ENCODE measurements at places on chromosomes 3 and 15.

DNA sequence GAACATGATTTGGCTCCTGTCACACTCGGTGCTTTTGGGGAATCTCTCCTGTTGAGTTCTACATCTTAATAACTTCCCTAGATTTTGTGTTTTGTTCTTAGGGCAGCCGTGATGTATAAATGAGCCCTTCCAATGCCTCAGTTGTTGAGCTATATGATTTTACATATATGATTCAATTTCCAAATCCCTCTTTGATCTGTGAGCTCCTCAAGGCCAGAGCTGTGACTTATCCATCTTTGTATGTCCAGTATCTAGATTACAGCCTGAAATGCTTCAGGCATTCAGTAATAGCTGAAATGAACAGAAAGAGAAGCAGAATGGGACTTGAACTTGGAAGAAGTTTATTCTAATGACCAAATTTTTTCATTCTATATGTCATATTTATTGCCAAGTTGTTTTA lies 26.6 kb downstream of the CGGBP1 start:
- no peak for DNase-seq

DNA sequence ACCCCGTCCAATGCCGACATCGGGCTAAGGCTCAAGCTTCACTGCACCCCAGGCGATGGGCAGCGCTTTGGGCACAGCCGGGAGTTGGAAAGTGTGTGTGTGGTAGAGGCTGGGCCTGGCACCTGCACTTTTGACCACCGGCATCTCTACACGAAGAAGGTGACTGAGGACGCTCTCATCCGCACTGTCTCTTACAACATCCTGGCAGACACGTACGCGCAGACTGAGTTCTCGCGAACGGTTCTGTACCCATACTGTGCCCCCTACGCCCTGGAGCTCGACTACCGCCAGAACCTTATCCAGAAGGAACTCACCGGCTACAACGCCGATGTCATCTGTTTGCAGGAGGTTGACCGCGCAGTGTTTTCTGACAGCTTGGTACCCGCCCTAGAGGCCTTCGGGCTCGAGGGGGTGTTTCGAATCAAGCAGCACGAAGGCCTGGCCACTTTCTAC lies 1.0 kb downstream of the PDE12 start:
- peak; percentile 65 for DNase-seq

DNA sequence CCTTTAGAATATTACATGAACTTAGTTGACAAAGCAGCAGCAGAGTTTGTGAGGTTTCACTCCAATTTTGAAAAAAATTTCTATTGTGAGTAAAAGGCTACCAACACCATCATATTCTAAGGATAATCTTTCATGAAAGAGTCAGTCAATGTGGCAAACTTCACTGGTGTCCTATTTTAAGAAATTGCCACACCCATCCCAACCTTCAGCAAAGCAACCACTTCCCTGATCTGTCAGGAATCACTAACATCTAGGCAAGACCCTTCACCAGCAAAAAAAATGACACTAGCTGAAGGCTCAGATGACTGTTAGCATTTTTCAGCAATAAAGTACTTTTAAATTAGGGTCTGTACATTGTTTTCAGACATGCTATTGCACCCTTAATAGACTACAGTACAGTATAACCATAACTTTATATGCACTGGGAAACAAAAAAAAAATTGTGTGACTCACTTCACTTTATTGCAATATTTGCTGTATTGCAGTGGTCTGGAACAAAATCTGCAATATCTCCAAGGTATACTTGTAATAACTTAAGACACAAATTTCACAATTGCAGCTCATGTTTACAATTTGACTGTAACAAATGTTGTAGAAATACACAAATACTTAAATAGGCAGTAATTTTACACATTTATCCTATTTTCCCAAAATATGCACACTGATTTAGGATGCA lies 38.9 kb upstream of the ALCAM start:
- no peak for DNase-seq

- DNase-seq = peak; percentile 65
Measured at GRCh38 chr3:107523539-107524325, 970 bp downstream of the BBX start.

DNA sequence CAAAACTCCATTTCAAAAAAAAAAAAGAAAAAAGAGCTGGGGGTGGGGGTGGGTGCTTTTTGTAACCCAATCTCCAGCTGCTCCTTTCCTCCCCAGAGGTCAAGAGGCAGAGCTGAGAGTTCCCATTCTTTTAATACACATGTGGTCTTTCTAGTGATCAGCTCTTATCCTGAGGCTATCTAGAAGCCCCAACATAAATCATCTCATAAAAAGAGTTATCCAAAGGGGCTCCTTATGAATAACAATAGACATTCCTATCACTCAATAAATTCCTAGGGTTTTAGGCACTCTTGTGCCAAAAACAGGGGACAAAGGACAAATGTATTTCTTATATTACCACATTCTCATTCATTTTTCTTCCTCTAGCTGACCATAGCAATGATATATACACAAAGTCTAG lies 25.1 kb upstream of the GAP43 start:
- DNase-seq = no peak

DNA sequence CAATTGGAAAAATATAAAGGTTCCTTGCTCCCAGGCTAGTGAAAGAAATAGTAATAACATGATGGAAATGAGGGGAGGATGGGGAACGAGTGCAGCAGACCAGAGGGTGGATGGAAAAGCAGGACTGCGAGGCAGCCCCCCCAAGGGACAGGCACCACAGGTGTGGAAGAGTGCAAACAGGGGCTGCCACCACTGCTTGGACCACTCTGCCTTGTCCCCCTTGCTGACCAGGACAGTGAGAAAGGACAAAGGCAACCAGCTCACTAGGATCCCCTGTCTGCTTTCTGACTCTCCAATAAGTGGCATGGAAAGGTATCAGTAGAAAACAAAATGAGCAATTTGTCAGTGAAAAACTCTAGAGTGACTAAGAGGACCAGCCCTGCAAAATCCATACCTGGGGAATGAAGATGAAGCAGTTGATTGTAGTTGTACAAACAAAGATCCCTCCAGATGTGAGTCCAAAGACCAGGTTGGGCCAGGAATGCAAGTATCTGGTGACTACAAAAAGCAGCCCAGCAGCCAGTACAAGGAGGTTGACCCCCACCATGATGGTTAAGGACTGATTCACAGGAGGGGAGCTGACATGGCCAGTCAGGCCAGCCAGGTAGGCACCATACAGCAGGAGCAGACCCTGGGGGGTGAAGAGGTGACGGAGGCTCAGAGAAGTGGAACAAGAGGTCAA lies 86.6 kb upstream of the GSK3B start:
- DNase-seq = no peak

DNA sequence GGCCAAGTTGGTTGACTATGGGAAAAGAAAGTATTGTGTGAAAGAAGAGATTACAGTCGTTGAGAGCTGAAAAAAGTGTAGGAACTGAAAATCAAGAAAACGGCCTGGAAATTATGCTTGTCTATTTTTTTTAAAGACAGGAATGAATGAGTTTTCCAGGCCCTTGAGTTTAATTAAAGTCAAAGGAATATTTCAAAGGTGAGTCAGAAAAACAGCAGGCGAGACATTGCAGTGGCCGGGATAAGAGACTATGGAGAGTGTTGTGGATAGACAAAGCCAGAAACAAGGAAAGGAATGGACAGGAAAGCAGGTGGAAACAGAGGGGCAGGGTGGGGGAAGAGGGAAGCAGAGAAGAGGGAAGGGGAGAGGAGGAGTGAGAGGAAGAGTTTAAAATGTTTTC lies 275.1 kb upstream of the LRTM1 start:
- DNase-seq = no peak

- DNase-seq = no peak
Measured at GRCh38 chr3:65070968-65071367, 383.2 kb upstream of the ADAMTS9 start.

- no peak for DNase-seq
Measured at GRCh38 chr3:13584427-13584891, 35.5 kb downstream of the FBLN2 start.

- no peak for DNase-seq
Measured at GRCh38 chr3:1318296-1319005, 225.6 kb downstream of the CNTN6 start.

GRCh38 chr15:80820092-80820491 lies 40.9 kb downstream of the CEMIP start:
- no peak for DNase-seq

GRCh38 chr3:171970301-171970788 lies 69.0 kb upstream of the FNDC3B start:
- DNase-seq = no peak

DNA sequence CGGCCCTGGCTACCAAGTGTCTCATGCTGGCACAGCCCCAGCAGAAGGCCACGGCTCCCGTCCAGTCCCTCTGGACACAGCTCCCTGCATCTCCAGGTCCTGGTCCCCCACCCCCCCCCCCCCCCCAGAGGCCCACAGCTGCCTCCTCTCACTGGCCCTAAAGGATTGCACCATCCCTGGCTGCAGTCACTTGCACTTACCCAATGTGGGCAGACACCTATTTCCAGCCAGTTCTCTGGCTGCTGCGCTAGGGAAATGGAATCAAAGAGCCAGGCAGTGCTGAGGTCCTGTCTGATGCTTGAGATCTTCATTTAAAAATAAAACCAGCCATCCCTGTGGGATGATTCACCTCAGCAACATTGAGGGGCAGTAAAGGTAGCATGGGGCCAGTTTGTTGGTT lies 346.4 kb downstream of the OCA2 start:
- DNase-seq = no peak

DNA sequence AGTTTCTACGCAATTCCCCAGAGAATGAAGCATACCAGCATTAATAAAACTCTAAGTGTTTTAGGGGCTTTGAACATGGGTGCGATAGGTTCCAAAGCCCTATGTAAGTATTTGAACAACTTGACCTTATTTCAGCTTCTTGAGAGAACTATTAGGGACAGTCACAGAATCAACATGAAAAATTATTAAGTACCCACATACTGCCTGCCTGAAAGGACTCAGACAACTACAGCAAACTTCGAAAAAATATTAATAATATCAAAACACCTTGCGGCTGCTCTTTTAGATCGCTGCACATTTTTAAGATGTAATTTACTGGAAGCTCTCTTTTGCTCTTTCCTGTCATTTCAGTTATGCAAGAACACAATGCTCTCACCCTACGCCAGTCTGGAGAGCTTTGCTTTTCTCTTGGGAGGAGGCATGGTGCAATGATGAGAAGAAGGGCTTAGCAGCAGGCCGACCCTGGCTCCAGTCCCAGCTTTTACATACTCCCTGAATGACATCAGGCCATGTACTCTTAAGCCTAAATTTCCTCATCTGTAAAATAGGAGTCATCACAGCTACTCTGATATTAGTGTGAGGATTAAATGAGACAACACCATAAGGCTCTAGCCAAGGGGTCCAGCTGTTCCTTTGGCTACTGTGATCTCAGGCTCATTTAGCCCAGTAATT lies 640.7 kb downstream of the FHIT start:
- no peak for DNase-seq

- DNase-seq = no peak
Measured at GRCh38 chr3:185757176-185757575, 67.7 kb downstream of the IGF2BP2 start.

- no peak for DNase-seq
Measured at GRCh38 chr15:66482539-66482938, 15.0 kb downstream of the SNAPC5 start.

- DNase-seq = peak; percentile 3
Measured at GRCh38 chr3:19885468-19885867, 48.5 kb downstream of the EFHB start.

- DNase-seq = no peak
Measured at GRCh38 chr15:41231422-41232226, 556 bp downstream of the CHP1 start.

DNA sequence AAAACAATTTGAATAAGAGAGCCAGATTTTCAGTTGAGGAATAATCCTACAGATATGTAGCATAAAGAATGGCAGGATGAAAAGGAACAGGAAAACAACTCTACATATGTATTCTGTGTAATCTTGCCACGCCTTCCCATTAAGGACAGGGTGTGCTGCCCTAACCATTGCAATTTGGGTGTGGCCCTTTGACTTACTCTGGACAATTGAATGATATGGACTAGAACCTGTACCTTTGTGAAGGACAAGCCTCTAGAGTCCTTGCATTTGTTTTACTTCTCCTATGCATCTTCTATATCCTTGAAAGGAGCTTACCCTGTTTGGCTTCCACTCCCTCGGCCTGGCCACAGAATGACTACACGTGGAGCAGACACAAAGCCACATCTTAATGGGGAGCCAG lies 1261.6 kb upstream of the GBE1 start:
- no peak for DNase-seq

DNA sequence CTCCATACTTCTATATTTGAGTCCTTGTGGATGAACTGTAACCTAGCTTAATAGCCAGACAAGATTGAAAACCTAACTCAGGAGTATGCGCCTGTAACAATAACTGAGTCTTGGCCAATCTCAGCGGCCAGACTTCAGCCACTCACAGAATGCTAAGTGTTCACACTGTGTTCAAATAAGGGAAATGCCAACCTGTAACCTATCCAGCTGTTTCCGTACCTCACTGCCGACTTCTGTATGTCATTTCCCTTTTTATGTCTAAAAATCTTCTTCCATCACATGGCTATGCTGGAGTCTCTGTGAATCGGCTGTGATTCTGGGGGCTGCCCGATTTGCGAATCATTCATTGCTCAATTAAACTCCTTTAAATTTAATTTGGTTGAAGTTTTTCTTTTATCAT lies 169.2 kb downstream of the NFKBIZ start:
- DNase-seq = no peak

GRCh38 chr3:46883054-46883829 lies 5.7 kb downstream of the PTH1R start:
- peak; percentile 23 for DNase-seq

DNA sequence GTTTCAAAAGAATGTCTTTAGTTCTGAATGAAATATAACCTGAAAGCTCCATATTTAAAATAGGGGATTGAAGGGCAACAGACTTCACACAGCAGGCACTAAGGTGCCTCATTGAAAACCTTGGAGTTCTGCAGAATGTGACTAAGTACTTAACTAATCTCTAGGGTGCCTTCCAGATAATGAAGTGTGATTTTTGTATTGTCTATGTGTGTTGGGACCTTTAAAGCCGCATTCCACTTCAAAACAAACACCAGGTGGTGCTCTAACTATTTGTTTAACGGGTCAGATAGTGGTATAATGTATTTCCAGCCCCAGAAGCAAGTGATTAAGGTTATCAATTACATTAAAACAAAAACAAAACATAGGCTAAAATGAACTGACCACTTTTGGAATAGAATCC lies 28.0 kb downstream of the TFG start:
- no peak for DNase-seq

DNA sequence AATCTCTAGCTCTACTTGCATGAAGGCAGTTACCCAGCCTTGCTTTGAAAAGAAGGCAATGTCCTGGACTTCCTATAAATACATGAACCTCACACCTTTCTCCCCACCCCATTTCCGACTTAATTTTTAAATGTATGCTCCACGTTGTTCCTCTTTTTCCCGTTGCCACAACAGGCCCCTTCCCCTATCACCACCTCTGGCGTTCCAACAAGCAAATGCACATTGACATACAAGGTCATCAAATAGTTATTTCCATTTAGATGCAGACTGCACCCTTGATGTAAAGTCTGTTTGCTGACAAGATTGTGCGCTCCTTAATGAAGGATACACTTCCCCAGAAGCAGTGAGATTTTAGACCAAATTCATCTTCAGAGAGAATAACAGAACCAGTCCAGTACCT lies 260.7 kb upstream of the UMPS start:
- no peak for DNase-seq

- no peak for DNase-seq
Measured at GRCh38 chr15:101250873-101251829, 697 bp downstream of the CHSY1 start.

Data from activated CD4-positive, alpha-beta T cell treated with anti-CD3 and anti-CD28 coated beads for 48 hours (primary cell).